Activated T-helper 17 cell treated with anti-CD3 and anti-CD28 coated beads, Interleukin-2, amount 50 U/mL, for 72 hours (primary cell): ENCODE measurements at places on chromosomes 7 and 10.

- ATAC-seq: no peak
Measured at GRCh38 chr10:59970396-59971368, 64.3 kb upstream of the CCDC6 start.

GRCh38 chr7:47087866-47088265 lies 494.0 kb downstream of the TNS3 start:
- ATAC-seq: no peak

DNA sequence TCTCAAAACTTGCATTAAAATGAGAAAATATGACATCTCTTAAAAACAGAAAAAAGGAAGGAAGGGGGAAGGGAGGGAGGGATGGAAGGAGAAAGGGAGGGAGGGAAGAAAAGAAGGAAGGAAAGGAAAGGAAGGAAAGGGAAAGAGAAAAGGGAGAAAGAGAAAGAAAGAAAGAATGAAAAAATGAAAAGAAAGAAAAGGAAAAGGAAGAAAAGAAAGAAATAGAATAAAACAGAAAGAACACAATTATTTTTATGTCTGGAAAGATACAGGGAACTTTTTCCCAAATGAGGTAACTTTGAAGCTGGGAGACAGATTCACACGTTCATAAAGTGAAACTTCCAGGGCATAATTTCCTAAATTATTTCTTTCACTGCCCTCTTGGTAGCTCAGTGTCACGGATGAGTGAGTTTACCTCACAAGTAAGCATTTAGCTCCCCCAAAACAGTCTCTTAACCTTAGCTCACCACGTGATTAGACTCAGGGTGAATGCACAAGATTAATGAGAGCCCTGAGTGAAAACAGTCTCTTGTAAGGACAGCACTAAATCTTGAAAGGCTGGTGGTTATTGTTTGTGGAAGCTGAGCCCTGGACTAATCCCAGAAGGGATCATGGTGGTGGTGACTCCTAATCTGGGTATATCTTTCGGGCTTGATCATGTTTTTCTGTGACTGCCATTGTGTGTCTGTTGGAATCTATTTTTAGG lies 74.1 kb upstream of the HDAC9 start:
- no peak for ATAC-seq

- ATAC-seq: no peak
Measured at GRCh38 chr10:96212911-96213310, 58.5 kb downstream of the BLNK start.

- peak; percentile 19 for ATAC-seq
Measured at GRCh38 chr7:151114151-151115090, 28.1 kb downstream of the AGAP3 start.

GRCh38 chr7:155833651-155834050 lies 21.4 kb upstream of the SHH start:
- ATAC-seq: no peak

DNA sequence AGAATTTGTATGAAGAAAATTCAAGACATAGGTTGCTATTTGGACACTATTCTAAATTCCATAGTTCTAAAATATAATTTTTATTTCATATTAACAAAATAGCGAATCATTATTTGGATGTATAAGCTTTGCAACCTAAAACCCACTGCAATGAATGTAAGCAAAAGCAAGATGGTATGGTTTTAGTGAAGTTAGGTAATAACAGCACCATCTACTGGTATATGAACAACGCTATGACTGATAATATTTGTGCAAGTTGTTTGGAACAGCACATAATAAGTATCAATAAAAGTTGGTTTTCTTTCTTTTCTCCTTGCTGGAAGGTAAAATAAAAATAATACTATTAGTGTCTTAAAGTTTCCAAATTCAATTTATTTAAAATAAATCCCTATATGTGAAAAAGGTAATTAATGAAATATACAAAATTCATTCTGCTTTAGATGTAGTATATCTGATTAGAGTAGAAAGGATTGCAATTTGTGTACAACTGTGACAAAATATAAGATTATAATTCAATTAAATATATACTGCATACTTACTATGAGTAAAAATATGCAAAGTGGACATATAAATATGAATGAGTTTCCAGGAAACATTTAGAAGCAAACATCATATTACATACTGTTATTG lies 79.0 kb upstream of the LSM8 start:
- no peak for ATAC-seq

- no peak for ATAC-seq
Measured at GRCh38 chr7:13702251-13702650, 287.2 kb downstream of the ETV1 start.

DNA sequence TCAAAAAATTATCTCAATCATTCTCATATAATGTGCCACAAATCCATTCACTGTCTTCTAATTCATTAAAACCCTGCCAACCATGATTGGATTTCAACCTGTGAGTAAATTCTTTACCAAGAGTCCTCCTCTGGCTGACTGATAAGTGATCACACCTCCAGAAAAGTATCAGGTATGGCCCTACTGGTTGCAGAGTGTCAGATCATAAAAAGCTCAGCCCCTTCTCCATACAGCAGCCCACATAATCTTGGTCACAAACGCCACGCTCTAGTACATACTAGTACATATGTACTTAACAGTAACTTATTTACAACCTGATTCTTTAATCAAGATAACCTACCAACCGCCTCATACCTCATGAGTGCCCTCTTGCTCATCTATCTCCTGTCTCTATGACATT lies 26.1 kb downstream of the UBE2H start:
- peak; percentile 53 for ATAC-seq

DNA sequence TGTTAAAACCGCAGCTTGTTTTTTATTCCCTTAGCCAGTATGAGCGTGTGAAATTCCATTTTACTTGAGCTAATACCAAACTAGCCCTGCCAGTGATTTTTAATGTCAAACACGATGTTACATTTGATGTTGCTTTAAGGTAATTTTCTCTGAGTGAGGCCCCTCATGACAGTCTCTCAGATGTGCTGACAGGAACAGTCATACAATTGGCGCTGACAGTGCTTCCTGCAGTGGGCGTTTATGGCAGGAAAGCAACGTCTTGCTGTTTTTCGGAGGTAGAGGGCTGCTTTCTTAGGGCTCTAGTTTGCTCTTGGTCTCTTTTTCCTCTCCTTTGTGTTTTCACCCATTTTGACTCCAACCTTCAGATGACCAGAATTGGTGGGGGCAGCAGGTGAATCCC lies 19.3 kb downstream of the PON1 start:
- no peak for ATAC-seq

DNA sequence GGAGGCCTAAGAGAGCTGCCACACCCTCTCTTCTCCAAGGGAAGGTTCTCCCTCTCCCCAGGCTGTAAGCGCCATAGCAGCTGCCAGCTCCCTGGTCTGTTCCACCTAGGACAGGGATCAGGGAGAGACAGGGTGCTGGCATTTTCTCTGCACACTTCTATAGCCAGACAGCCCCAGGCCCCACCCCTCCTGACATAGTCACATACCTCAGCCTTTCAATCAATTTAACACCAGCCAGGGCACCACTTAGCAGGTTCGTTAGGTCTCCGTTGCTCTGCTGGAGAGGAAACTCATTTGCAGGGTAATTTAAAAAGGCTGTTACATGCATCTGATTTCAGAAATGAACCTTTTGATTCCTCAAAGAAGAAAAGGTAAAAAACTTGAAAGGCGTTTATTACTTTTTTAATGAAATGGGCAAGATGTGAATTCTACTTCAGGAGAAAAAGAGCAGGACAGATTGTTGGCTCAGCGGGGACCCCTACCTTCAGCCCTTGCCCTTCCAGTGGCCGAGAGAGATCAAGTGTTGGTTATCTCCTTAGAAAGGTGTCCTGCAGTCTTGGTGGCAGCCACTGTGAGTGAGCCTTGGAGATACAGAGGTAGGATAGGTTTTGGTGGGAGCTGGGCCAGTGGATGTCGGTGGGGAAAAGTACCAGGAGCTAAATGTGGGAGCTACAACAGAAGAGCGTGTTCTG lies 180.5 kb upstream of the GALNT17 start:
- ATAC-seq: no peak

DNA sequence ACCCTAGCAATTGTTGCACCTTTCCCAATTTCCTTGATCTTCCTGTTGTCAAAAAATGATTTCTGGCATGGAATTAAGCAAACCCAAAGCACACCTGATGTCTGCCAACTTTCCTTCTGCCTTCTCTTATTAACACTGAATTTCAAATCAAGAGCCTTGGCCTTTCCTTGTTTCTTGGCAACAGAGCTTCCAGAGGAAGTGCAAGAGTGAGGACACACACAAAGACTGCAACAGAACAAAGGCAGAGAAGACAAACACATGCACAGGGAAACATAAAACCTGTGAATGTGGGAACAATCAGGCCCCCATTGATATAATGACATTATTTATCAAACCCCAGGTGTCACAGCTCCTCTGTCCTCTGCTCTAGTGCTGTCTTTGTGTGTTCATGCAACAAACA lies 73.0 kb upstream of the IL6 start:
- no peak for ATAC-seq

GRCh38 chr7:94012746-94013145 lies 8.6 kb upstream of the BET1 start:
- no peak for ATAC-seq

- no peak for ATAC-seq
Measured at GRCh38 chr10:114316744-114317143, 77.7 kb downstream of the VWA2 start.

DNA sequence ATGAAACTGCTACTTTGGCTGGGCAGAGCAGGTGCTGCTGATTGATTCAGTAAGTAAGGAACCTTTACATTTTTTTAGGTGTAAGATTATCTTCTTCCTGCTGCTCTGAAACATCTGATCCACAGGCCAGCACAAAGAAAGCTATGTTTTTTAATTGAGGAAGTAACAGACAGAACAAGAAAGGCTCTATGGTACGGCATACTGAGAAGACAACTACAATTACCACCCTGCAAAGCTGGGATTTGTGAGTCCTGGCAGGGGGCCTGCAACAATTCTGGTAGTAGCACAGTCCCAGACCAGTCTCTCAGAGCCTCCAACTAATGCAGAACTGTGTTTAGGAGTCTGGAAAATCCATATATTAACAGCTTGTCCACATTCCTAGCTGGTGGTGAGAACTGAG lies 103.0 kb upstream of the LRRTM3 start:
- no peak for ATAC-seq

GRCh38 chr7:90674625-90675024 lies 78.5 kb downstream of the CDK14 start:
- no peak for ATAC-seq

DNA sequence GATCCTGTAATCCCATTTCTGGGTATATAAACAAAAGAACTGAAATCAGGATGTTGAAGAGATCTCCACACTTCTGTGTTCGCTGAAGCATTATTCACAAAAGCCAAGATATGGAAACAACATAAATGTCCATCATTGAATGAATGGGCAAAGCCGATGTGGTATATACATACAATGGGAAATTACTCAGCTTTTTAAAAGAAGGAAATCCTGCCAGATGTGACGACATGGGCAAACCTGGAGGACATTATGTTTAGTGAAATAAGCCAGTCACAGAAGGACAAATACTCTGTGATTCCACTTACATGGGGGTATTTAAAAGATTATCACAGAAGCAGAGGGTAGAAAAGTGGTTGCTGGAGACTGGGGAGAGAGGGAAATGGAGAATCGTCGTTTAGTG lies 23.9 kb upstream of the FAM107B start:
- no peak for ATAC-seq

GRCh38 chr7:98257701-98258100 lies 5.7 kb upstream of the TECPR1 start:
- ATAC-seq: no peak

GRCh38 chr7:29194206-29194593 lies 375 bp upstream of the CHN2 start:
- no peak for ATAC-seq

DNA sequence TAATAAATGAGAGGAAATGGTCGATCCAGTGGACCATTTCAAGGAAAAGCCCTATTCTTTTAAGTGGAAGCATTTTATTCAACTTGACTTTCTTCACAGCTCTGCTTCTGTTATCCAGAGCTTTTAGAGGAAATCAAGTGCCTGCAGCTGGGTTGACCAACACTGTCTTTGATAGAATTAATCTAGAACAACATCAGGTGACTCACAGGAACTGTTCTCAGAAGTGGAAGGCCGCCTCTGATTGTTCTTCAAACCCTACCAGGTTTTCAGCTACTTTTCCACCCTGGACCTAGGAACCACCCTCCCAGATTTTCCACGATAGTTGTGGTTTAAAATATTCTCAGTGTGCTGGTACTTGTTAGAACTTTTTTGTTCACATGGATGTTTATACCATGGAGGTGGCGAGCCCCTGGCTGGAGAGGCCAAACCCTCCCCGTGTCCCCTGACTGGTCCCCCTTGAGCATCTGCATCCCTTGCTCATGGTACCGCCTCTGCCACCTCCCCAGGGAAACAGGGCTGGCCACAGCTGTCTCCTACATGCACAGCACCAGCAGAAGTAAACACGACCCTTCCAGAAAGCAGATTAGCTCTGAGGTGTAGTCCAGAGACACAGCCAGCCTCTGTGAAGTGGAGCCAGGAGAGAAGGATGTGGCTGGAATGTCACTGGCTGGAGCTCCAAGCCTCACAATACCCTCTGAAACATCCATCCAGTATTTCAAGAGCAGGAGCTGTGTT lies 293.3 kb downstream of the USP6NL start:
- ATAC-seq: peak; percentile 34

DNA sequence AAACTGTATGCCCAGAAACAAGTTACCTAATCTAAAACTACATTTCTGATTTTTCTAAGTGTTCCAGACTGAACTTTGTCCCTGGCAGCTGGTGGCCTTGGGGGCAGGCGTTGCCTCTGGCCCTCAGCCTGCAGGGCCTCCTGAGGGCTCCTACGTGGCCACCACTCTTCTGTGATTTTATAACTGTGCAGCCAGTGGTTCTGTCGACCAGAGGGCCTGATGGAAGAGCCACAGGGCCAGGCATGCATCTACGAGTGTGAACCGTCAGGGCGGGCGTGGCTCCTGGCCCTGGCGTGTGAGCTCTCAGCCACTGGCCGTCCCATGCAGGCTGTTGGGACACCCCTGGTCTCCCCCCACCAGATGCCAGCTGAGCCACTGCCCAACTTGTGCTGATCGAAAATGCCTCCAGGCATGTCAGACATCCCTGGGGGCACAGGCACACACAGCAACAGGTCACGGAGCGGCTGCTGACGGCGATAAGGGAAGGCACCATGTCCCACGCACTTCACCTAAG lies 173.4 kb downstream of the ZMYND11 start:
- no peak for ATAC-seq

DNA sequence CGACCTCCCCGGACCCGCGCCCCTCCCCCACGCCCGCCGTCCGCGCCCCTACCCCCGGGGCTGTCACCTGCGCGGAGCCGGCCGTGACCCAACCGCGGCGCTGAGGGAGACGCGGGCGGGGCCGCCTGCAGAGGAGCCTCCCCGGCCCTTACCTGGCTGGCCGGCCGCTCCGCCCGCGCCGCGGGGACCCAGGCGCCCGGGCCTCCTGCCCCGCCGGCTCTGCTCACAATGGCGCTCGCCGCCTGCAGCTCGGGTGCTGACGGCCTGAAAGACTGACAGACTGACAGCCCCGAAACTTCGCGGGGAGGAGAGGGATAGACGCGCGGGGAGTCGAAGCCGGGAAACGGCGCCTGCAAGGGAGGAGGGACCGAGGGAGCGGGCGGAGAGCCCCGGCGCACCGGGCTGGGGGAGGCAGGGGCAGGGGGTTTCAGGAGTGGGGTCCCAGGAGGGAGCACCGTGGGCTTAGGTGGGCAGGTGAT lies 393 bp downstream of the ZNF467 start:
- no peak for ATAC-seq
